ENCODE measurements at places on chromosomes 3 and 15.

GRCh38 chr3:172846103-172846561, 95.6 kb downstream of the ECT2 start:
- no peak for DNase-seq

DNA sequence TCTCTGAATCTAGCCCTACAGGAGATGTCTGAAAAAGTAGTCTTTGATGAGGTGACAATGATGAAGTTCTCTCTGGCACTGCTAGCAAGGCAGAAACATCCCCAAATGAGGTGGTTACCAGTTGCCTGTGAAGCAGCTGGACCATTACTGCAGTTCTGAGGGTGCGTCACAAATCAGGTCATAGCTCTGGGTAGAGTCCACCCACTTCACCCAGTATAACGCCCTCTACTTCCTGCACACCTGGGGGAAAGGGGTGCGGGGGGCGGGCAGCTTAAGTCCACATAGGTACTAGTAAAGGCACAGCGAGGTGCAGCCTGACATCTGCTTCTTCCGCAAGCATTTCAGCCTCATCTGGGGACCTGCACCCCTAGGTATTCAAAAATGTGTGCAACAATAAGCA, 13.4 kb upstream of the SATB1 start:
- no peak for DNase-seq

DNA sequence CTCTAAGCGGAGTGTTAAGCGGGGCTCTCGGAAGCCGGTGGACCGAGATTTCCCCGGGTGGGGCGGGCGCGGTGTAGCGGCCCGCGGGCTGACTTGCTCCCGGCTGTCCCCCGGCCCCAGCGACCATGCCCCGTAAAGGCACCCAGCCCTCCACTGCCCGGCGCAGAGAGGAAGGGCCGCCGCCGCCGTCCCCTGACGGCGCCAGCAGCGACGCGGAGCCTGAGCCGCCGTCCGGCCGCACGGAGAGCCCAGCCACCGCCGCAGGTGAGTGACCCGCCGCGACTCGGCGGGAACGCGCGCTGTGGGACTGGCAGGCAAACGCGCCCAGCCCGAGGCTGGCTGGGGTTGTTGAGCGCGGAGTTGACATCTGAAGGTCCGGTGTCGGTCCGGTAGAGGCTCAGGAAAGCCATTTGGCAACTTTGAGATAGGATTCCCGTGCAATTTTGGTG, 1.3 kb downstream of the SMC4 start:
- DNase-seq, result no peak

GRCh38 chr15:76905855-76906254, 715 bp upstream of the SCAPER start:
- DNase-seq, result no peak

- DNase-seq, result no peak
These were observed 180.5 kb downstream of the GOLGA6L6 start for GRCh38 chr15:20361091-20361490.

DNA sequence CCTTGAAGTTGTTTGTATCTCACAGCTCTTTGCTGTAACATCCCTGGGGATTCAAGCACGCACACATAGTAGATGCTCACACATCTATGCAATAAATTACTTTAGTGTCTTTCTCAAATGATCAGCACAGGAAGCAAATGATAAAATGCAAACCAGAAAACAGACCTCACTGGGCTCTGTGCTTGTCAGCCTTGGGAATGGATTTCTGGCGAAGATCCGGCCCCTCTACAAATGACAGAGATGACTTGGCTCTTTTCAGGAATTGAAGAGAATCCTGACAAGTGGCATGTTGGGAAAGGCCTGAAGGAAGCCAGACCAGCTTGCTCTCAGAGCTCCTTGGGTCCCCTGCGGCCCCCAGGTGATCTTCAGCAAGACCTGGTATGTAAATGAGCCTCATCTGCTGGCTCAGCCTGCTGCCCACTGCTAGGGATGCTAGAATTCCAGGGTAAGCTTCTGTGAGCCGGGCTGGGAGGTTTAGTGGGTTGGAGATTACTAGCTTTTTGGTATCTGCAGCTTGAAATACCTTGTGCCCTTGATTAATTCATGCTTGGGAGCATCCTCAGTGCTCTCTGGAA, 54.1 kb downstream of the LPP start:
- DNase-seq, result no peak

- no peak for DNase-seq
These were observed 497.7 kb upstream of the TBL1XR1 start for GRCh38 chr3:177694951-177695350.

DNA sequence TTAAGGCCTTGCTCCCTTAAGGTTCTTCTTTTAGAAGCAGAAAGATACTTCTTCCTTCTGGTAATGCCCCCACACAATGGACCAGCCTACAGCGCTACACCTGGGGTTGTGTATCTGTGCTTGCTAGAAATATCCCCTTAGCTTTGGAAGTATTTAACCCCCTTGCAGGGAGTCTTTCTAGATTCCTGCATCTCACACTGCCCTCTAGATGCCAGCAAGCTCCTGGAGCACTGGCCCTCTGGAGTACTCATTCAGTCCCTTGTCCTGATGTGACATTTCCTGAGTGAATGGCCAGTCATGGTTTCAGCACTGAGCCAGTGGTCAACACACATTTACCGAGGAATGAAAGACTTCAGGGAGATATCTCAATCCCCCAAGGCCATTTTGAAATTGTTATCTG, 30.4 kb upstream of the RBP2 start:
- DNase-seq, result no peak

- DNase-seq, result no peak
These were observed 15.6 kb downstream of the CLDN1 start for GRCh38 chr3:190306513-190307163.

GRCh38 chr3:184981071-184981470, 169.1 kb downstream of the VPS8 start:
- DNase-seq, result no peak

DNA sequence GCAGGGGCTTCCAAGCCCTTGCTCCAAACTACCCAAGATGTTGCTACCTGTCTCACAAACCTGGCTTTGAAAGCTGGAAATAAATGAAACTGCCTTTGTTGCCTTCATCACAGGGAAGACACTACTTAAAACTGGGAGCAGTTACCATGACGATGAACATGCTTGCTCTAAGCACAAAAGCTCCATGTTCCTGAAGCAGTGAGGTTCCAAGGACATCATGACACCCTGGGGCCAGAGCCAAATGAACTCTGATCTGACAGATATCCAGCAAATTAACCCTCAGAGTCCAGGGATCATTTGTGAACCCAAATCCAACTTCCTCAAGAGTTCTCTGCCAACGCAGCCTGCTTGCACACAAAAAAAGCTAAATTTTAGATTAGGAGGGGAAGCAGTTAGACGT, 10.7 kb downstream of the TRAIP start:
- DNase-seq, result no peak

DNA sequence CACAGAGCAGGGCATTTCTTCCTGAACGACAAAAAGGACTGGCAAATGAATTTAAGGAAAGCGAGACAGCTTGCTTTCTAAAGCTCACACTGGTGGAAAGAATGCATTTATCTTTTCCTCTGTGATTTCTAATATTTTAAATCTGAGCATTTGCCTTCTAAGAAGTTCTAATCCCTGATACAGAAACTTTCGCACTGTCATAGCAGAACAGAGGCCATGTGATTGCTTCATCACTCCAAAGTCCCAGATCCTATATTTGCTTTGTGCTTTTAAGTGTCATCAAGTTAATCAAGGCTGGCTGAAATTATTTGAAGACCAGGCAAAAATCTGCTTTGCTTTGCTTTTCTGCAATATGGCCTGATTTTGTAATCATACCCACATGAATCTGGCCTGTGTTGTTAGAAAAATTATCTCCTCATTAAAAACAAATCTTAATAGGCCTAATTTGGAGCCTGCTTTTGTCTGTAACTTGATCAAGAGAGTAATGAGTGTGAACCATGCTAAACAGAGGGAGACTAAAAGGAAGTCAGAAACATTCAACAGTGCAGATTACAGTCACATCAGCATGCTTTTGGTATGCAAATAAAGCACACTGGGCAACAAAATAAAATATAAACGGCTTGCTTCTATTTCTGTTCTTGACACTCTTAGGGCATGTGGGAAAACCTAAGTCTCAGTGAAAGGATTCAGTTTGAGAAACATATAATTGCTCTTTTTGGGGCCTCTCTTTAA, 178.2 kb upstream of the ADAMTS9 start:
- DNase-seq, result no peak

DNA sequence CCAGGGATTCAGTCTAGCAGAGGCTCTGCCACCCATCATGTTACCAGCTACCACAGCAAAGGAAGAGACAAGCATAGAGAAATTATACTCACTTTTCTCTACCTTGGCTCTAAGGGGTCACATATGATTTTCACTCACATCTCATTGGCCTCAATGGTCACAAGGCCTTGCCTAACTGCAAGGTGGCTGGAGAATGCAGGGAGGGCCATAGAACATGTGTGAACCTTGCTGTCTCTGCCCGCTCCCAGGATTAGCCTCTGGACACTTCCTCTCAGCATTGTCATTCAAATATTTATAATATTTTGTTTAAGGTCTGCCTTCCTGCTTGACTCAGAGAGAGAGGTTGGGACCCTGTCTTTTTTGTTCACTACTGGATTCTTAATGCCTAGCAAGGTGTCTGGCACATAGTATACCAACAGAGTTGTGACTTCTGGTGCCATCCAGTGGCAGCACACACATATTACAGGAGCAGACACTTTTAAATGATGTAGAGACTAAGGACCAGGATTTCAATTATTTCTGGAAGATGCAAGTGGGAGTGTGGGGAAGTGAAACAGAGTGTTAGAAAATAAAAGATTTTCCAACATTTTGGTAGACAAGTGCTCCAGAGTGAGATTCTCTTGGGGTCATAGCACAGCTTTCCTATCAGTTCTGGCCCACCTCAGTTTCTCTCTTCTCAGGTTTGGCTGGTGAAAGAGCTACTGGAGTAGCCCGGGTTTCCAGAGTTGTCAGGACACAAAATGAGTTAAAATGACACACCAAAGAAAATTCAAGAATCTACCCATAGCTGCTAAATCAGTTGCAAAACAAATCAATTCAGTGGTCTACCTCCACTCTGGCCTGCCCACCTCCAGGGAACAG, 119.0 kb upstream of the RASGRP1 start:
- DNase-seq, result peak; percentile 22

DNA sequence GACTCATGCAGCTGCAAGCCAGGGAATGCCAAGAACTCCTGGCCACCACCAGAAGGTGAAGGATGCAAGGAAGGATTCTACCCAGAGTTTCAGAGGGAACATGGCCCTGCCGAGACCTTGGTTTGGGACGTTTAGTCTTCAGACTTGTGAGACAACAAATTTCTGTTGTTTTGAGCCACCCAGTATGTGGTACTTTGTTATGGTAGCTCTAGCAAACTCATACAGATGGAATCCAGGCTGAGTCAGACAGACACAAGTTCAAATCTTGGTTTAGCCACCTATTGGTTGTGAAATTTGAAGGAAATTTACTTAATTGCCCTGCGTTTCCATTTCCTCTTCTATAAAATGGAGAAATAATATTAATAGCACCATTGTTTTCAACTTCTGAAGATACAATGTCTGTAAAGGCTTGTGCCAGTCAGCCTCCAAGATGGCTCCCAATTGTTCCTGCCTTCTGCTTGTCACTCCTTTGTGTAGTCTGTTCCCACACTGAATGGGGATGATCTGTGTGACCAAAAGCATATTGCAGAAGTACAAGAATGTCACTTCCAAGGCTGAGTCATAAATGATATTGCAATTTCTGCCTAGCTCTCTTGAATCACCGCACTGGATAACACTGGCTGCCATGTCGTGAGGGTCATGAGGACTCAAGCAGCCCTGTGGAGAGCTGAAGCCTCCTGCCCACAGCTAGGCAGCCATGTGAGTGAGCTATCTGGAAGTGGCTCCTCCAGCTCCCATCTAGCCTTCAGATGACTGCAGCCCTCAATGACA, 223.5 kb upstream of the PROK2 start:
- peak; percentile 43 for DNase-seq

- DNase-seq, result no peak
These were observed 68.8 kb upstream of the SLC6A6 start for GRCh38 chr3:14333621-14334020.

DNA sequence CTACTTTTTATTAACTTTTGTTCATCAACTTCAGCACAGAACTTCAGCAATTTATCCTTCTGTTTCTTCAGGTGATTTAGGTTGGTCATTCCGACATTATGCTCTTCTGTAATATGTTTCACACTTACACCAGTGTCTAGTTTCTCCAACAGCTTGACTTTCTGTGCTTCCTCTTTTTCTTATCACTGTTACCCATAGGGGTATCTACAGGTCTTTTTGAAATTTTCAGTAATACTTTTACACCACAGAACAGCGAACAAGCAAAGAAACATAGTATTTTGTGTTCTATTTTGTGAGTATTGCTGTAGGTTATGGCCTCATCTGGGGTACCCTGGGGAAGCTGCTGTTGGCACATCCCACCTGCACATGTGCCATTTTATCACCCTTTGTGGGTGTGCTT, 260.7 kb downstream of the NSUN3 start:
- no peak for DNase-seq

DNA sequence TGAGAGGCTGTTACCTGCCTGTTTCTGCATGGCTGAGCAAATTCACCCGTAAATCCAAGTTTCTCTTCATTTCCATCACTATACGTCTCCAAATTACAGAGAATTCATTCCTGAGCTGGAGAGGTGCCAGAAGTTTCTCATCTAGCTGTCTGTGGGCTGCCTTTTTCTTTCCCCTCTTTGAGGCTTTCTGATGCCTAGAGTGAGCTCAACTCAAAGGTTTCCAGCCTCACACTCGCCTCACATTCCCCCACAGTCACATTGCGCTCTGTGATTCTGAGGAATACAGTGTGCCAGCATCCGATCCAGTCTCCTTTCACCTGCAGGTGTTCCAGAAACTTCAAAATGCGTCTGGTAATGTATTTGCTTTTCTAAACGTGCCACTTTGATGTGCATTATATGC, 267.2 kb downstream of the MFSD1 start:
- DNase-seq, result no peak

- no peak for DNase-seq
These were observed 245.6 kb downstream of the ADAMTS17 start for GRCh38 chr15:100096248-100096600.

GRCh38 chr15:75921732-75922703, 18.3 kb downstream of the FBXO22 start:
- DNase-seq, result peak; percentile 58

DNA sequence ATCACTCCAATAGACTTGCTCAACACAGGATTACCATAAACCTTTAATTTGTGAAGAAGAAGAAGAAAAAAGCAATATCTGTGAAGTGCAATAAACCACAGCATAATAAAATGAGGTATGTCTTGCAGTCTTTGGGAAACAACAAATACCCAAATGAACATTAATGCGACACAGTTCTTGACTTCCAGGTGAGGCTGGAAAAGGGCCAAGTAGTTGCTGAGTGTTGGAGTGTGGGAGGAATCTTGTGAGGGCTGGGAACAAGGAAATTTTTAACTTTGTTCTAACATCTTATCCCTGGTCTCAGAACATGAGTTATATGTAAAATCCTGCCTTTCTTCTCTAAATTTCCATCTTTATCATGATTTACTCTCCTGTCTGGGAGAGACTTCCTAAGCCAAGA, 206.5 kb downstream of the DTWD1 start:
- no peak for DNase-seq

DNA sequence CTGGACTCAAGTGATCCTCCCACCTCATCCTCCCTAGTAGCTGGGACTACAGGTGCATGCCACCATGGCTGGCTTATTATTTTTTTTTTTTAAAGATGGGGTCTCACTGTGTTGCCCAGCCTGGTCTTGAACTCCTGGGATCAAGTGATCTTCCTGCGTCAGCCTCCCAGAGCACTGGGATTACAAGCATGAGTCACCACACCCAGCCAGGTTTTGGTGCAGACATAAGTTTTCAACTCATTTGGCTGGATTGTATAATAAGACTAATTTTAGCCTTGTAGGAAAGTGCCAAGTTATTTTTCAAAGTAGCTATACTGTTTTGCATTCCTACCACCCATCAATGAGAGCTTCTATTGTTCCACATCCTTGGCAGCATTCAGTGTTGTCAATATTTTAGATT, 32.1 kb downstream of the BUB1B start:
- peak; percentile 58 for DNase-seq

- DNase-seq, result no peak
These were observed 92.7 kb downstream of the MYLK start for GRCh38 chr3:123791417-123791816.
